ENCODE measurements at places on chromosomes 2 and 18.
A peak's percentile ranks its signal among the peaks of the same experiment; 100 is the strongest.

DNA sequence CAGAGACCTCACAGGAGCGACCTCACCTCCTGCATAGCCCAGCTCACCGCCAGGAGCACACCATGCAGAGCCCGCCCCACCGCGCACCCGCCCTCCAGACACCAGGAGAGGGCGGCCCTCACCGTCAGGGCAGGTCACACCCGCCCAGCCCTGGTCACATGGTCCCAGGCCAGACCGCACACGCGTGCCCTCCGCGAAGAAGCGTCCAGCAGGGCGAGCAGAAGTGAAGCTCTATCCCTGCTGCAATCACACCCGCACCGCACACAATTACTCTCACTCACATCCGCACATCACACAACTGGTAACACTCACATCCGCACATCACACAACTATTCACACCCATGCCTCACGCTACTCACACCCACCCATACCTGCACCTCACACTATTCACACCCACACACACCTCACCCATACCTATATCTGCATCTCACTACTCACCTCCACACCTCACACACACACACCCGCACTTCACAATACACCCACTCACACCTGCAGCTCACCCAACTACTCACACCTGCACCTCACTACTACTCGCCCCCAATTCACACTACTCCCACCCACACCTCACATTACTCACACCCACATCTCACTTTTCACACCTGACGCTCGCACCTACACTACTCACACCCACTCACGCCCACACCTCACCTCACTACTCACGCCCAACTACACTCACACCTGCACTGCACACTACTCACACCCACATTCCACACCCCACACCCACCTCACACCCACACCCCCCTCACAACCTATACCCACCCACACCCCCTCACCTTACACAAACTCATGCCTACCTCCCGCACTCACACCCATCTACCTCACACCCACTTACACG is 242.0 kb downstream of the HDAC4 start:
- DNase-seq, result no peak

GRCh38 chr2:156526950-156527636 is 90.9 kb downstream of the GPD2 start:
- DNase-seq, result no peak

- DNase-seq, result no peak
Observed at GRCh38 chr18:61883547-61883946, 9.3 kb downstream of the RNF152 start.

DNA sequence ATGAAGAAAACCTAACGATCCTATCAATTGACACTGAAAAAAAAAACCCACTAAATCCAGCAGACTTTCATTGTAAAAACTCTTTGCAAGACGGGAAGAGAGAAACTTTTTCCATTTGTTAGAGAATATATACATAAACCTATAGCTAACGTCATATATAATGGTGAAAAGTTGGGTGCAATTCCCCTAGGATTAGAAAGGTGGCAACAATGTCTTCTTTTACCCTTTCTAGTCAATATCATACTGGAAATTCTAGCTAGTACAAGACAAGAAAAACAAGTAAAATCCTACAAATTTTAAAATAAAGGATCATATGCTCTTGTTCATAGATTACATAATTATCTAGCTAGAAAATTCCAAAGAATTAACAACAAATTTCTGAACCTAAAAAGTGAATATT is 1596.5 kb upstream of the LRRTM1 start:
- DNase-seq, result no peak

DNA sequence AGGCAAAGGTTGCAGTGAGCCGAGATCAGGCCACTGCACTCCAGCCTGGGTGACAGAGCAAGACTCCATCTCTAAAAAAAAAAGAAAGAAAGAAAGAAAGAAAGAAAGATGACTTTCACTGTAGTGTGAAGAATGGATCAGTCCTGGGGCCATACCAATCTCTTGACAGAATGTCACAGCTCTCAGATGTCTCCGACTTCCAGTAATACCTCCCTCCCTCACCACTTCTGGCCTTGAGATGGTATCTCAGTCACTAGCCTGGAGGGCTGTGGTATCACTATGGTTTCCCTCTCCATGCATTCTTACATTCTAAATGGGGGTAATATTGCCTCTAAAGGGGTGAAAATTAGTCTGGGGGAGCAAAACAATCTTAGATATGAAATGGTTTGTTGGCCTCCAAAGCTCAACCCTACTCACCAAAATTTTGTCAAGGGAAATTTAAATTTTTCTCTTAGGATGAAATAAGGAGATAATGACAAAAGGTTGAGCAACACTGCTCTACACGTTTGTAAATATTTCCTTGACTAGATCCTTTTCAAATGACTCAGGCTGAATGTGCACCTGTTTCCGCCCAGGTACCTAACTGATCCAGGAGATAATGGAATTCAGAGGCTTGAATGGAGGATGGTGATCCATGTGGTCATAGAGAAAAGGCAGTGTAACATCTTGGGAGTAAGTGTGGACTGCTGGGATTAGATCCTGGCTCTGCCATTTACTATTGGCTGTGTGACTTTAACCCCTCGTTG is 19.9 kb upstream of the SPRED2 start:
- no peak for DNase-seq

DNA sequence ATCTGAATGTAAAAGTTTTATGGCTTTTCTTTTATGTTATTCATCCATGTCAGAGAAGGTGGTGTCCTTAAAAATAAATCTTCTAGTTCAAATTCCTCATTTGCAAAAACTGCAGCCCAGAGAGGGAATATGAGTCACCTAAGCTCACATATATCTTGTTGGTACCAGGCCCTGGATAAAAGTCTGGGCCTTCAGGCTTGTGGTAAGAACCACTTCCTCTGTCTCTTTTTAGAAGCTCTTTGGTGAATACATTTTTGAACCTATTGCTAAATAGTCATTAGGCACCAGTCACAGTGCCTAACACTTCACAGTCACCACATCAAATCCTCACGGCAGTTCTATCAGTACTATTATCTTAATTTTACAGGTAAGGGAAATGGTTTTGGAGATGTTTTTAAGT is 199.2 kb downstream of the KCNS3 start:
- DNase-seq, result no peak

- DNase-seq, result no peak
Observed at GRCh38 chr2:122908159-122908558, 1116.9 kb upstream of the CNTNAP5 start.

- DNase-seq, result no peak
Observed at GRCh38 chr2:15521641-15522181, 39.4 kb downstream of the NBAS start.

DNA sequence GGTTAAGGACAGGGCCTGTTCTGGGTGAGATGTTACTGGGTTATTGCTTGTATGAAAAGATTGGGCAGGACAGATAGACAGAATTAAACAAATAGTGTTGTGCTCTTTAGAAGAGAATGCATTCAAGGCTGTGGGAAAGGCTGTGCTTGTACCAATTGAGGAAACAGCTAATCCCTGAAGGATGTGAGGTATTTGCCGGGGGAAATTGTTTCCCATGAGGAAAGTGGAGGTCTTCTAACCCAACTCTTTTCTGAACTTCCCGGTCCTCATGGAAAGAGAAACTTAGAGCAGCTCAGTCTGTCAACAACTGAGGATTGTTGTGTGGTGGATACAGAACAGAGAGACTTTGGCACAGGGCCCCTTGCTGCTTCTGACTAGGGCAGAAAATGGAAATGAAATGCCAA is 9.5 kb downstream of the SLC1A4 start:
- DNase-seq, result peak; percentile 21

DNA sequence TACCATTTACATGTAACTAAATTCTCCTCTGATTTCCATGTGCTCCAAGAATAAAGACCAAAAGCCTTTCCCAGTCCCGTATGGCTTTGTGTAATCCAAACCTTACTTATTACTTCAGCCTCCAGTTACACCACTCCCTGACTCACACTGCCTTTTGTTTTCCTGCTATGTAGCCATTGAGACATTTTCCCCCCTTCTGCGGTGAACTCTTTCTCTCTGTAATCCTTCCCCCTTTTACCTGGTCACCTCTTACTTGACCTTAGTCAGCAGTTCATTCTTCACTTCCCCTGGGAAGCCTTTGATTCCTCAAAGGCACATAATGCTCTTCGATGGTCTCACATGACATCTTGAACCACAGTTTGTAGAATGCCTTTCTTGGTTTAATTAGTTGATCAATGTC is 256.0 kb upstream of the FANCL start:
- no peak for DNase-seq

GRCh38 chr18:8989855-8990254 is 112.6 kb upstream of the NDUFV2 start:
- DNase-seq, result no peak

DNA sequence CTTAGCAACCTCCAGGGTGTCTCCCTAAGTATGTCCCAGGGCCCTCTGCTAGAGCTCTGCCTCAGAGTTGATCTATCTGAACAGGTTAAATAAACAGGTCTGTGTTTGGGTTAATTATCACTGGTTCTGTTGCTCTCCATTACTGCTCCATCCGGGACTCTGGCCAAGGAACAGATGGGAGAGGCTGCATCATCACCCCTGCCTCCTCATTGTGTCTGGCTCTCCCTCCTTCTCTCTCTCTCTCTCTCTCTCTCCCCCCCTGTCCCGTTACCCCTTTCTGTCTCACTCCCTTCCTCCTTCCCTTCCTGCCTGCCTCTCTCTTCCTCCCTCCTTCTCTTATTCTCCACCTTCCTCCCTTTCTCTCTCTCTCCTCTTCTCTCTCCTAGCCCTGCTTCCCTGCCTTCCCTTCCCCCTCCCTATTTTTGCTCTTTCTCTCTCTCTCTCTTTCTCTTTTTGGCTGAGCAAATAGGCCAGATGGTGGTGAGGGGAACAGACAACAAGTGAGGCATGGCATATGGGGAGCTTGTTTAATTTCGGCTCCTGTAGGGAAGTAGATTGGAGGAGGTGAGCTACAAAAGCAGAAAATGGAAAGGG is 62.1 kb downstream of the SETBP1 start:
- DNase-seq, result no peak

DNA sequence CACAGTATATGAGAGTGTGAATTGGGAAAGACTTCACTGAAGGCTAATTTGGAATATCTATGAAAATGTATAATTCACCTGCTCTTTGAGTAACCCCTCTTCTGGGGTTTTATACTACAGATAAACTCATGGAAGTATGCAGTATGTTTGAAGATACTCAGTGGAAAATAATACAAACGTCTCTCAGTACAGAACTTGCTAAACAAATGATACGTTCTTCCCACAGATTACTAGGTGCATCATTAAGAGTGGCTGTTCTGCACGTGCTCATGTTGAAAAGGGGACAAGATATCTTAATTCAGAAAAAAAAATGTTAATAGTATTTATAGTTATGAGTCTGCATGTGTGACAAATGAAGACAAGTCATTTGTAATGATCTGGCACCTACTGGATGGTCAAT is 70.2 kb upstream of the EPAS1 start:
- DNase-seq, result no peak

DNA sequence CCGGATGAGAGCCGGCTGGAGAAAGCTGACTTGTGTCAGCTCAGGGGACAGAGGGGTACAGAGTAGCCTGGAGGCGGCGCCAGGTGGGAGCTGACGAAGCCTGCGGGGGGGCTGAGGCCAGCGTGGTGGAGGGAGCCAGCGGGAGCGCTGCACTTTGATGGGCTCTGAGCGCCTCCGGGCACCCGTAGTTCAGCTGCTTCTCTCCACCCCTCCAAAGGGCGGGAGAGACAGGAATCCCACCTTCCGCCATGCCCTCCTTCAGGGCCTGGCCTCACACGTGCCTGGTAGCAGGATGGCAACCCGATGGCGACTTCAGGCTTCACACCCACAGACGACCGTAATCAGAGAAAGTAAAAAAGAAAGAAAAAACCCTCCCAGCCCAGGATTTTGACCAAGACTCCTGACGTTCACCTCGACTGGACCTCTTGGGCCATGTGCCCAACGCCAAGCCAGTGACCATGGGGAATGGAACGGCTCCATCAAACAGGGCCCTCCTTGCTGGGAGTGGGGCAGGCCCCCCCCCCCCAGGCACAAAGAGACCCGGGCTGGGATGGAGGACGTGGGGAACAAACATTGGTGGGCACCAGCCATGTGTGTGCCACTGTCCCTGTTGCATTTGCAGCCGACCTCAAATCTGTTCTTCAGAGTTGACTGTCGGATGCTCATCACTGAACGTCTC is 60.7 kb upstream of the ASAP2 start:
- DNase-seq, result no peak

DNA sequence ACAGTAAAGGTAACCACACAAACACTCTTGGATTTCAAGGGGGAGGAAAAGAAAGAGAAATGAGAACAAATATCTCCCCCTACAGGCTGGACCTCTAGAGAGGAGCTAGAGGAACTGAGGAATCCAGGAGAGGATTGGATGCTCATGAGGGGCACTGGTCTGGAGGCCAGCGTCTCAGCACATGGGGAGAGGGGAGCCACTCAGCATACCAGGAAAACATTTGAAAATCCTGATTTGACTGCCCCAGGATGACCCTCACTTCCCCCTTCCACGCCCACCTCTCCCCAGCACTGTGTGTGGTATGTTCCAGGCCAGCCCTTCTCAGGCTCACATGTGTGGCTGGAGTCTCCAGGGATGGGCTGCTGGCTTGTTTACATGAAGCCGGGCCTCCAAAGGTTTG is 396.8 kb upstream of the ID2 start:
- DNase-seq, result no peak

DNA sequence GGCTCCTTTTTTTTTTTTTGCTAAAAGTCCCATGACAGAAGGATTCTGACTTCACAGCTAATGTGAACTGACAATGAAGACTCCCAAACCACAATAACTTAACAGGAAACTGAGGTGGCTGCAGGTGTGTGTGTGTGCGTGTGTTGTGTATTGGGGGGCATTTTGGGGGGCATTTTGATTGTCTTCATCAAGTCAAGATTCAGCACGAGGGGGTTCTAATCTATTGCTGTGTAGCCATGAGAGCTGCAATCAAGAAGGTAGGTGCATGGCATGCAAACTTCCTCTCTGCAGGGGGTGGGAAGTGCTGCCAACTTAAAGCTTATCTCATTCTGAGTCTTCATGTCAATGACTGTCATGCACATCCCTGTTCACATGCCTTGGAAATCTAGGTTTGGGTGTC is 25.2 kb downstream of the SPRED2 start:
- no peak for DNase-seq

DNA sequence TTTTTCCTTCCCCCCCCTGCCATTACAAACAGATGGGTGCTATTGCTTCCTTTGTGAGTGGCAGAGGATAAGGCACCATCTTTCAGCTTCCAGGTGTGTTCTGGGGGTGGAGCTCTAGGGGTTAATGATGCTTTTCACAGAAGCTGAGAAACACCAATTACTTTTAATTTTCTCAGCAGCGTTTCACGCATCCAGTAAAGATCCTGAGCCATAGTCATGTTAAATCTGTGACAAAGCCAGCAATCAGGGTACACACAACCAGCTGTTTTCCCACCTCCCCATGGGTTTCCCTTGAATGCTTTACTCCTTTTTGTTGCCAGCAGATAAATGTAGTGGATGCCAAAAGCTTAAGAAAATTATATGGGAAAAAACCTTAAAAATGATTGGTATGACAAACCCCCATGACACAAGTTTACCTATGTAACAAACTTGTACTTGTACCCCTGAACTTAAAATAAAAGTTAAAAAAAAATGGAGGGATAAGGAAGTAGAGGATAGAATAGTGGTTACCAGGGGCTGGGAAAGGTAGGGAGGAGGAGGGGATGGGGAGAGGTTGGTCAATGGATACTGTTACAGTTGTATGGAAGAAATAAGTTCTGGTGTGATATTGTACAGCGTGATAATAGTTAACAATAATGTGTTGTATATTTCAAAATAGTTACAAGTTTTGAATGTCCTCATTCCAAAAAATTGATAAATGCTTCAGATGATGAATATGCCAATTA is 70.0 kb downstream of the ACOXL start:
- DNase-seq, result no peak

GRCh38 chr18:63342206-63342605 is 22.6 kb upstream of the BCL2 start:
- no peak for DNase-seq

All from amygdala (tissue), 56 donors.